Upper lobe of right lung (tissue), 1 donor: ENCODE measurements at places on chromosomes 3 and 15. TPM values are rescaled to one million over a fixed set of nuclear protein-coding genes. Genes with fewer than 3 reads are reported as not detected.

EXOG gene
- total RNA-seq, result 10.7 TPM

DALRD3 gene
- 19.0 TPM for total RNA-seq

SOX2 gene
- total RNA-seq, result 0.20 TPM

ROPN1 gene
- total RNA-seq, result not detected
